ENCODE measurements at places on chromosomes 13 and 19.

GRCh38 chr13:94057618-94058186 is 421.8 kb downstream of the DCT start:
- no peak for DNase-seq

DNA sequence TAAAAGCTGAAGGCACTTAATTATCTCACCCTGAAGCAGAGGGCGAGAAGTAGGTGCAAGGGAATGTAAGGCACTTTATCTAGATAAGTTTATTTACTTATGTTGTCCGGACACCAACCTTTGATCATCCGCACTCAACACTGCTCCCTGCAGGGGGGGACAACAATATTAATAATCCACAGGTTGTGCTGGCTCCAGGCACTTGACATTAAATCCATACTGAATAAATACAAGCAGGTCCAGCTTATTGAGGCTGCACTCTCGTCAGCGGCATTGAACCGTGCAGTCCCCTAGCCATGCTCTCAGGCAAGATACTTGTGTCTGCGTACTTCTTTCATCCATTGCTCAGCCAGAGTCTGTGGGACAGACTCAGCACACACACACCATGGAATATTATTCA is 374.5 kb upstream of the NBEA start:
- DNase-seq = no peak

DNA sequence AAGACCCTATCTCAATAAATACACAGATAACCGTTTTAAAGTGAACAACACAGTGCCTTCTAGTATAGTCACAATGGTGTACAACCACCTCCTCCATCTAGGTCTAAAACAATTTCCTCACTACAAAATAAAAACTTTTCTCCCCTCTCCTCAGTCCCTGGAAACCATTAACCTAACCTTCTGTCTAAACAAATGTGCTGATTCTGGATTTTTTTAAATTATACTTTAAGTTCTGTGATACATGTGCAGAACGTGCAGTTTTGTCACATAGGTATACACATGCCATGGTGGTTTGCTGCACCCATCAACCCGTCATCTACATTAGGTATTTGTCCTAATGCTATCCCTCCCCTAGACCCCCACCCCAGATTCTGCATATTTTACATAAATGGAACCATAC is 9.8 kb upstream of the ZBTB45 start:
- no peak for DNase-seq

DNA sequence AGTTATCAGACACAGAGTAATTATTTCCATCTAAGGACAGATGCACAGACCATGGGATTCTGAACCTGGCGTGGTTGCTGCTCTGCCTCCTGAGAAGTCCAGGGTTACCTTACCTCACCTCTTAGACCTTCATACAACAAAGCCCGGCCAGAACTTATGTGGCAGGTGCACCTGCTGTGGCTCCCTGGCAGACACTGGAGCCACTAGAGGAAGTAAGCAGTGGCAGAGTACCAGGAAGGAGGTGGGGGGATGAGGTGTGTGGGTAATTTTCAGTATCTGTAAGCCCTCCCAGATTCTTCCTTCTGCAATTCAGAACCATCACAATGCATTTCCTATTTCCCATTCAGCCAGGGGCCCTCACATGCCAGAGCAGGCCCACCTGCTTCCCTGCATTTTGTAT is 106.1 kb upstream of the DOCK9 start:
- DNase-seq = no peak

DNA sequence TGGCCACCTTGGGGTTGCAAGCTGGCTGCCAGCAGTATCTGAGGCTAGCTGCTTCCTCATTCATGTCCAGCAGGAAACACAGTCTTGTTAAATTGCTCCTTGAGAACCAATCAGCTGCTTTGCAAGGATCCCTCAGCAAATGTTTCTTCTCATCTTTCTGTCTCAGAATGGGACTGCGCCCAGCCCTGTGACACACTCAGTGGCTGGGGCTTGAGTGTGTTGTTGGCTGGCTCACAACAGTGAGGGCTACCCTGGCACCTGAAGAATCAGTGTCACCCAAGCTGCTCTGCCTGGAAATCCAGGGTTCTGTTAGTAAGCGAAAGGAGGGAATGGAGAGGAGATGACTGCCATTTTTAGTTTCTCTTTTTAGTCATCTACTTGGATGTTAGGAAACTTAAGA is 317.2 kb downstream of the DCT start:
- DNase-seq = no peak

DNA sequence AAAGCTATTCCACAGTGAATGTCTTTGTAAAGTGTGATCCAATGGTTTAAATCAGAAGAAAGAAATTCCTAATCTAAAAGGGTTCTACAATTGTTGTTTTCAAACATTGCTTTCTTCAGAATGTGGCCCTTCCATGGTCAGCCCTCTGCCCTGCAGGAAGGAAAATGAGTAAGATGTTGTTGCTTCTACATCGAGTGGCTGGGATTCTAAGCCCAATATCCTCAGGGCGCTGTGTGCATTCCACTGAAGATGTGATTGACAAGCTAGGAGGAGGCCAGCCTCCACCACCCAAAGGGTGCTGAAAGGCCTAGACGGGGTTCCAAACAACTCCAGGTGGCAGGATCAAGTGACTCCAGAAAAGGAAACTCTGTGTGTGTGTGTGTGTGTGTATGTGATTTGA is 316.9 kb upstream of the TSHZ3 start:
- DNase-seq = no peak

DNA sequence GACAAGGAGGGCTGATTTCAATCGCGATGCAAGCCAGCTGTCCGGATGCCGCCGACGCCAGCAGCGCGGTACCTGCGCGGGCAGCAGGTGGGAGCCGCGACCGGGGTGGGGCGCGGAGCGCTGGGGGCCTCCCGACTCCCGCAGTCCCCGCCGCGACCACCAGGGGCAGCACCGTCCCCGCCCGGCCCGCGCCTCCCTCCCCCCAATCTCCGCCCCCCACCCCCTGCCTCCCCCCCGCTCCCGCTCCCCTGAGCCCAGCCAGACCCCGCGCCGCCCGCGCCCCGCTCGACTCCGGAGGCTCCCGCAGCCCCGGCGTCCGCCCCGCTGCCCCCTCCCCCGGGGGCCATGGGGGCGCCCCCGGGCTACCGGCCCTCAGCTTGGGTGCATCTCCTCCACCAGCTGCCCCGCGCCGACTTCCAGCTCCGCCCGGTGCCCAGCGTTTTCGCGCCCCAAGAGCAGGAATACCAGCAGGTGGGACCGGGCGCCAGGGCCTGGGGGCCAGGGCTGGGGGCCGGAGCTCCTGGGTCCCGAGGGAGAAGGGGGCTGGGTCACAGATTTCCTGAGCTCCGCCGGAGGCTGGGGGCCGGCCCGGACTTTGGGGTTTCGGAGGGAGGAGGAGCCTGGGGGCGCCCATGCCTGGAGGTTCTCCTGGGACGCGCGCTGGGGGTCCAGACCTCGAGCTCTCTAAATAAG is at the start of gene TTYH1:
TTYH1 (plus strand) TSS at position 257 of the 693 bp plus-strand sequence; CDS start at position 346, 89 bp downstream.
- DNase-seq = no peak

- no peak for DNase-seq
Measured at GRCh38 chr19:35288331-35288730, 3.6 kb upstream of the MAG start.

DNA sequence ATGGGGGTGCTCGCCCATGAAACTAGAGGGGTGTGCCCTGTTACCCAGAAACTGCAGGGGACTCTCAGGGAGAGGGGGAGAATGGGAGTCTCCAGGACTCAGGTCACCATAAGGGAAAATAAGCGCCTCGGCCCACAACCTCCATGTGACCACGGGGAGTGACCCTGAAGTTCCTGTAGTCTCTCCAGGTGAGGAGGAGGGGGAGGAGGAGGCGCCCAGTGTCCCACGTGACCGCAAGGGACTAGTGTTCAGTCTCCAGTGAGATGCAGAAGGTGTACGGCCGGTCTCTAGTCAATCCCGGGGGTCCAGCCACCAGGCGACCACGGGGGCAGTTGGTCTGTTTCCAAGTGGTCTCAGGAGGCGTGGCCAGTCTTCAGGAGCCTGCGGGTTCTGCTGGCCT is 16.0 kb downstream of the TM6SF2 start:
- DNase-seq = no peak

DNA sequence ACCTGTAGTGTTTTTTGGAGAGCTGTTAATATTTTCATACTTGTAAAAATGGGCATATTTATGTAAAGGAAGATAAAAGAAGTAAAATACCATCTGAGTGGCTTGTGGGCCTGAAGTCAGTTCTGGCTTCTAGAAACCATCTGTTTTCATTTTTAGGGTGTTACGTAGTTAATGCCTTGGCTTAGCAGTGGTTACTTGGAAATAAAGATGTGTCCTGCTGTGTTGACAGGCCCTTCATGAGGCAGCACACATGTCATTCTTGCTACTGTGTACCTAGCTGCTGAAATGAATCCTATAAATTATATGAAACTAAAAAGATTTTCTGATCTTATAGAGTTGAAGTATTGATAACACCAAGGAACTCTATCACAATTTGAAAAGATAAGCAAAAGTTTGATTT is 16.0 kb downstream of the ILF3 start:
- DNase-seq = no peak

DNA sequence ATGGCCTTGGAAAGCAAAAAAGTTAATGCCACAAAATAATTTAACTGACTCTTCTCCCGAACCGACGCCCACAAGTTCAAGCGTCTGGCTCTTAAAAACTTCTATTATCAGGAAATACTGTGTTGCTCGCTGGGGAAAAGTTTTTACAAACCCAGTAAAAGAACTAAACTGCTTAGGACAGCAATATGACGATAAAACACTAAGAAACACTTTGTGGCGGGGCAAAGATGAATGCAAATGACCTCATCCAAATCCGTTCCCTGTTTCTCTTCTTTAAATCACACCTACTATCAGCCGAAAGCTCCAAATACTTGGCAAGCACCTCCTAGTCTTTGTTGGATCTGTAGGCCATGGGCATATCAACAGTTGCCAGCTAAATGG is 4.9 kb downstream of the SIGLEC11 start:
- no peak for DNase-seq

GRCh38 chr13:58907347-58907746 is 1256.4 kb downstream of the DIAPH3 start:
- no peak for DNase-seq

DNA sequence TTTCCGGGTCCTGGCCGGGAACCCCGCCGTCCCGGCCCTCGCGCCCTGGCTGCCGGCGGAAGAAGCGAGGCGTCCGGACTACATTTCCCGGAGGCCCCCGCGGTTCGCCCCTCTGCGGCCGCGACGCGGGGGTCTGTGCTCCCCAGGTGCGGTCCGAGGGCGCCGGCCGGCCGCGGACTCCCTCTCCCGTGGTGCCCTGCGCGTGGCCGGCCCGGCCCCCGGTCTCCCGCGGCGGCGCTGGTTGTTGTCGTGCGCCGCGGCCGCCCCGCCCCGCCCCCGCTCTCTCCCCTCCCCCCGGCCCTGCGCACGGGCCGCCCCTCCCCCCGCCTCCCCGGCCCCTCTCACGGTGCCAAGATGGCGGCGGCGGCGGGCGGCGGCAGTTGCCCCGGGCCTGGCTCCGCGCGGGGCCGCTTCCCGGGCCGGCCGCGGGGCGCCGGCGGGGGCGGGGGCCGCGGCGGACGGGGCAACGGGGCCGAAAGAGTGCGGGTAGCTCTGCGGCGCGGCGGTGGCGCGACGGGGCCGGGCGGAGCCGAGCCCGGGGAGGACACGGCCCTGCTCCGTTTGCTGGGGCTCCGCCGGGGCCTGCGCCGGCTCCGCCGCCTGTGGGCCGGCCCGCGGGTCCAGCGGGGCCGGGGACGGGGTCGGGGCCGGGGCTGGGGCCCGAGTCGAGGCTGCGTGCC is at the start of gene KMT2B:
KMT2B (plus strand) TSS at position 339 of the 680 bp plus-strand sequence; CDS start at position 355, 16 bp downstream.
- DNase-seq = no peak

DNA sequence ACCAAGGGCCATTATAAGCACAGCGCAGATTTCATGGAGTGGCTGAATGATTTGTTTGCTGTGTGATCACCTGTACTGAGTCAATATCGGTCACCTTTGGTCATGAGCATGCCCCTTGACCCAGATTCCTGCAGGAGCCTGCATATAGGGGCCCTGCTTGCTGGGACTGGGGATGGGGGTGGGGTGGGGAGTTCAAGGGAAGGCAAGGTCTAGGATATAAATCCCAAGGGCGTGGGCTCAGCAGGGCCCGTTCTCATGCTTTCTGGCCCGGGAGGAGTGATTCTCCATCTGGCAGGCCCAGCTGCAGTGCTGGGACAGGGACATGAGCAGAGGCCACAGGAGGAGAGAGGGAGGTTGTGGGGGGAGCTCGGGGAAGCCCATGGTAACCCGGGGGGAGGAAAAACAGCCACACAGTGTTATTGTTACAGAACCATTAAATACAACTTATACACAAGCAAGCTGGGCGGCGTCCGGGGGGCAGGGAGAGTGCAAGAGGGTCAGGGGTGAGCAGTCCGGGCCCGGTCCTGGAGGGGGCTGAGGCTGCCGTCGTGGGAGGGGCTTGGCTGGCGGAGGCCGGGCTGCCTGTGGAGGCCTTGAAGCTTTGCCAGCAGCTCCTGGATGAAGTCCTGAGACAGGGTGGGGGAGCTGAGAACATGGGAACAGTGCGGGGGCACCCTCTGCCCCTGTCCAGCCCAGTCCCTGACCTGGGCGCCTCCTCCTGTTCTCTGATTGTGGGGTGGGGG is 5.2 kb downstream of the PPP1R14A start:
- DNase-seq = no peak

- DNase-seq = no peak
Measured at GRCh38 chr19:53772943-53773342, 51.2 kb downstream of the NLRP12 start.

- DNase-seq = no peak
Measured at GRCh38 chr13:97301382-97302095, 79.4 kb downstream of the MBNL2 start.

DNA sequence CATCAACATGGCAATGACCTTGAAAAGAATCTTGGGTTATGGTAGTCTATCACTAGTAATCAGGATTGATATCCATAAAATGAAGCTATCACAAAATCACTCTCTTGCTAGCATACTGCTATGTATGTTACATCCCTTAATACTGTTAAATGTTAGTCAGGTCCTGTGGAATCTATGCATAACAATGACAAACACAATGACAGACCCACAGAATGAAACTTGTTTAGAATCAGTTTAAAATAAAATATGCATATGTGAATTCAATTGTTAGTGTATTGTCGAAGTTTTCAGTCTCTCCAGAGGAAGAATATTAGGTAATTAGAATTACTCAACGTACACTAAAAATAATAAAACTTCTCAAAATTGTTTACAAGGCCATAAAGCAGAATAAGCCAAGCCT is 137.6 kb downstream of the DACH1 start:
- no peak for DNase-seq

DNA sequence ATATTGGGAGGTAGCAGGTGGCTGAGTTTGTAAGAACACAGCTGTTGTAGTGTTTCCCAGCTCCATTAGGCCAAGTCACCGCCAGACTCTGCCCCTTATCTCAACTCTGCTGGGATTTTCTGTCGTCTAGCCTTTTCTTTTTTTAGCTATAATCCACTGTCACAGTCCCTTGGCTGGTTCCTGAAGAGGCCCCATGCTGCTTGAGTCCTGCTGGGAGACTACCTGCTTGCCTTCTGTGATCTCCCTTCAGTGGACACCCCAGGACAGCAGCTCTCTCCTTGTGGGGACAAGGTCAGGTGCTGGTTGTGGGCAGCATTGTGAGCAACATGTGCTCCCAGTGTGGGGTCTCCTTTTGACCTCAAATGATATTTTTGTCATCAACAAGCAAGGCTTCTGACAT is 195.0 kb upstream of the ATXN8OS start:
- DNase-seq = no peak

DNA sequence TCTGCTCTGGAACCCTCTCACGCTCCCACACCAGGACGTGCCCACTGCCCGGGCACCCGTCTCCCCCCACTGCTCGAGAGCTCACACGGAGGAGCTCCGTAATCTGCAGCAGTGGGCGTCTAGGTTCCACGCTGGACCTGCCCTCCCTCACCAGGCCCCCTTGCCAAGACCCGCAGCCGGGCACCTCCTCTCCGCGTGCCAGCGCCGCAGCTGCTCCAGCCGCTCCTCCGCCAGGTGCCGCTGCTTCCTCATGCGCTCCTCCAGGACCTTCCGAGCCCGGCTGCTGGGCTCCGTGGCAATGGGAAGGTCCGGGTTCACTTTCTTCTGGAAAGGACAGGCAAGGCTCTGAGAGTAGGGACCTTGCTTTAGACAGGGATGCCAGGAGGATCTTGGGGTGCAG is 35.0 kb upstream of the MATK start:
- no peak for DNase-seq
